Stimulated activated CD4-positive, alpha-beta T cell treated with anti-CD3 and anti-CD28 coated beads, Interleukin-1b, Interleukin-23, amount 100 ng/mL, for 48 hours (primary cell): ENCODE measurements at places on chromosomes 12 and 14.

- DNase-seq: no peak
These were observed 2.3 kb upstream of the GPR162 start for GRCh38 chr12:6819106-6820030.

DNA sequence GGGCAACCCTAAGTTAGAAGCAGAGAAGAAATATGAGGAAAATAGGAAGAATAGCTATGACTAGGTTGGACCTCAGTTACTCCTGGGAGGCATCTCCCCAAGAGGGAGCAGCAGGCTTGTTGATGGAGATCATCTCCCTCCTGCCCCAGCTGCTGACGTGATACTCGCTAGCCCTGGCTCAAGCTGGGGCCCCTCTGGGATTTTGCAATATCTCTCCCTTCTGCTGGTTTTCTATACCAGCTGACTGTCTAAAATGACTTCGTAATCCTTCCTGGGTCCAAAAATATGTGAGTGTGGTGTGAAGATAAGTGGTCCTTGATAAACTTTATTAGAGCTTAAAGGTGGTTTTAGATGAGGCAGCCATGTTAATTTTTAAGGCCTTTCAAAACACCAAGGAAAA, 4.5 kb upstream of the HECTD4 start:
- no peak for DNase-seq

- DNase-seq: no peak
These were observed 56.9 kb downstream of the HSP90AA1 start for GRCh38 chr14:102029956-102030355.

DNA sequence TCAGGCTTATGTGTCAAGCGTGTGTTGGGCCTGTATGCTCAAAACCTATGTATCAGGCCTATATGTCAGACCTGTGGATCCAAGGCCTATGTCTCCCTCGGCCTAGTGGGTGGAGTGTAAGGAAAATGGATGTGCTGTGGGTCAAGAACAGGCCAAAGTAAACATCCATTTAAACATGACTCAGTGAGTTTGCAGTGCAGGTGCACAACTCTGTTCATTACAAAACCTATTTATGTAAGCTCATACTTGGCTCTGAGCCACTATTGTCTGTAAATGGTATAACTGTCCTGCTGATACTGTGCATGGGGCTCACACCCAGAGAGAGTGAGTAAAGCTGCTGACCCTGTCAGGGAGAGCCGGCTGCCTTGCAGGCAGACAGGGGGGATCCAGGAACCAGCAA, 249.7 kb upstream of the AVPR1A start:
- DNase-seq: no peak

DNA sequence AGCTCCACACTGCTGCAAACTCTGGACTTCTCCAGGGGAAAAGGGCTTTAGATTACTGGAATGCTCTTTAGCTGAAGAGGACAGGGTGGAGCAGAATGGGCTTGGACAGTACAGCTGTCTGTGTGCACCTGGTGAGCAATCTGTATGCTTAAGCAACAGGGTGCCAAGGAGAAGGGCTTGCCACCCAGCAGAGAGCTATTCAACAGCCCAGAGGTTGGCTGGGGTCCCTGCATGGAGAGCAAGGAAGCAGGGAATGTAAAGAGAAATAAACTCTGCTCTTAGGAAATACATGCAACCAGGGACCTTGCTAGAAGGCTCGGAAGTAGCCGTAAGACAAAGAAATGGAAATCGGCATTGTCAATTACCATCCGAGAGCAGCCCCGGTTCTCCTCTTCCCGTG, 53.0 kb upstream of the CORO1C start:
- no peak for DNase-seq

GRCh38 chr12:78060186-78060585, 229.5 kb downstream of the NAV3 start:
- DNase-seq: no peak
